ENCODE measurements at places on chromosomes 7 and 10. TPM values are rescaled to one million over a fixed set of nuclear protein-coding genes. Genes with fewer than 3 reads are reported as not detected.

Gene EIF5AL1
- 0.47 TPM for total RNA-seq

Gene FAM237B
- not detected for total RNA-seq

Gene PON3
- 11.6 TPM for total RNA-seq

Gene ITPRID1
- 27.7 TPM for total RNA-seq

Gene EBF3
- 3.1 TPM for total RNA-seq

Gene UTF1
- not detected for total RNA-seq

Gene LIPM
- total RNA-seq, result 25.9 TPM

Gene ITGA8
- 1.9 TPM for total RNA-seq

Gene SPDYE8
- not detected for total RNA-seq

Gene UCN3
- not detected for total RNA-seq

Gene CYP2C19
- 0.30 TPM for total RNA-seq

Gene UNCX
- not detected for total RNA-seq

Gene MAD1L1
- total RNA-seq, result 69.8 TPM

Gene LIPJ
- total RNA-seq, result 0.15 TPM

Gene TMEM213
- total RNA-seq, result 11.4 TPM

Gene DDC
- total RNA-seq, result not detected

Gene CYP3A4
- total RNA-seq, result 2.3 TPM

Gene RAPGEF5
- 23.4 TPM for total RNA-seq

Gene NACAD
- total RNA-seq, result 0.76 TPM

Gene TEX47
- total RNA-seq, result not detected

Gene RPP30
- total RNA-seq, result 38.1 TPM

Gene RSPH10B
- total RNA-seq, result 7.3 TPM

Gene PTPRZ1
- total RNA-seq, result 47.4 TPM

Gene SLC26A5
- total RNA-seq, result 5.3 TPM

Gene RSU1
- 41.4 TPM for total RNA-seq

Gene NEUROD6
- total RNA-seq, result not detected

Gene NXPH1
- not detected for total RNA-seq

Gene MRLN
- total RNA-seq, result not detected

Gene CHAT
- total RNA-seq, result not detected

Gene ERVW-1
- not detected for total RNA-seq

Gene POM121L12
- not detected for total RNA-seq

Gene RBM20
- 18.6 TPM for total RNA-seq

Gene PTPRN2
- total RNA-seq, result 1.5 TPM

Gene LDB3
- total RNA-seq, result 3.2 TPM

Gene CPEB3
- total RNA-seq, result 19.2 TPM

Gene RASA4B
- total RNA-seq, result 27.1 TPM

Gene SHH
- not detected for total RNA-seq

Gene DGKB
- total RNA-seq, result 0.30 TPM

Gene BHLHA15
- total RNA-seq, result 1.2 TPM

Gene LIPN
- 25.8 TPM for total RNA-seq

Gene PDE6C
- not detected for total RNA-seq

Gene CRHR2
- total RNA-seq, result not detected

Gene PHTF2
- 12.8 TPM for total RNA-seq

Gene ZNF467
- 5.7 TPM for total RNA-seq

Gene TAS2R3
- 1.1 TPM for total RNA-seq

Gene PRLHR
- not detected for total RNA-seq

Data from suprapubic skin (tissue), 4 donors.